ENCODE measurements at places on chromosomes 12 and 14.

- DNase-seq, result peak; percentile 4
These were observed 35.9 kb downstream of the TESC start for GRCh38 chr12:117063162-117063911.

DNA sequence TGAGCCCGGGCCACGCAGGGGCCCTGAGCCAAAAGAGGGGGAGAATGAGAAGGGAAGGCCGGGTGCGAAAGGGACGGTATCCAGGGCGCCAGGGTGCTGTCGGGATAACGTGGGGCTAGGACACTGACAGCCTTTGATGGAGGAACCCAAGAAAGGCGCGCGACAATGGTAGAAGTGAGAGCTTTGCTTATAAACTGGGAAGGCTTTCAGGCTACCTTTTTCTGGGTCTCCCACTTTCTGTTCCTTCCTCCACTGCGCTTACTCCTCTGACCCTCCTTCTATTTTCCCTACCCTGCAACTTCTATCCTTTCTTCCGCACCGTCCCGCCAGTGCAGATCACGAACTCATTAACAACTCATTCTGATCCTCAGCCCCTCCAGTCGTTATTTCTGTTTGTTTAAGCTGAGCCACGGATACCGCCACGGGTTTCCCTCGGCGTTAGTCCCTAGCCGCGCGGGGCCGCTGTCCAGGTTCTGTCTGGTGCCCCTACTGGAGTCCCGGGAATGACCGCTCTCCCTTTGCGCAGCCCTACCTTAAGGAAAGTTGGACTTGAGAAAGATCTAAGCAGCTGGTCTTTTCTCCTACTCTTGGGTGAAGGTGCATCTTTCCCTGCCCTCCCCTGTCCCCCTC is 3.0 kb downstream of the SSTR1 start:
- DNase-seq, result no peak

DNA sequence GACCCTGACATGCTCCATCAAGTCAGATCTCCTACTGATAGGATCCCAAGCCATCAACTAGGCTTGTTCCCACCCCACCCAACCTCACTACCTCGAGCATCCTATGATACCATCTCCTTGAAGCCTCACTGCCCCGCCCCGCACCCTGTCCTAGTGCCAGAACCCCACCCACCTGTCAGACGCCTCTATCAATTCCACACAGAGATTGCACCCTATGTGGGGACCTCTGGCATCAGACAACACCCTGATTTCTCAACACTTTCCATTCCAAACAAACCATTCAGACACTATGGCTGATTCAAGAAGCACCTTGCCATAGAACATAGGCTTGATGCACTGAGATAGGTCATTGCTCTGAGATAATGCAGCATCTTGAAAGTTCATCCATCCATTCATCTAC is 3.1 kb upstream of the GLTP start:
- no peak for DNase-seq

GRCh38 chr12:3225796-3226180 is 148.6 kb downstream of the TSPAN9 start:
- DNase-seq, result no peak

DNA sequence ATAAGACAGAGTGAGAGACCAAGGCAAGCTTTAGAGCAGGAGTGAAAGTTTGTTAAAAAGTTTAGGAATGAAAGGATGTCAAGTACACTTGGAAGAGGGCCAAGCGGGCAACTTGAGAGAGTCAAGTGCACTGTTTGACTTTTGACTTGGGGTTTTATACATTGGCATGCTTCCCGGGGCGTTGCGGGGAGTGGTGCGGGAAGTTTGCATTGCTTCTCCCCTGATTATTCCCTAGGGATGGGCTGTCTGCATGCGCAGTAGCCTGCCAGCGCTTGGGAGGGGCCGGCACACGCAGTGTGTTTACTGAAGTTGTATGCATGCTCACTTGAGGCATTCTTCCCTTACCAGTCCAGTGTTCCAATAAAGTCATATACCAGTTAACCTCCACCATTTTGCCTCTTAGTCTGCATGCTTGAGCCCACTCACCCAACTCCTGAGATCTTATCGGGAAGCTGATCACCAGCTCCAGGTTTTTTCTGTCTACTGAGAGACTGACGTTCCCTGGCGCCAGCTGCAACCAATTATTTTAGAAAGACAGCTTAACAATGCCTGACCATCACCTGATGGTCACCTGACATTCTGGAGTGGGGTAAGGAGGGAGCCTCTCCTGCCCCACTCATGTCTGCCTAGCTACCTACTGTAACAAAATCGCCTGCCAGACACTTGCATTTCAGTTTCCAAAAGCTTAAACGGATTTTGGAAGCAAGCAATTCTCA is 53.2 kb downstream of the DACT1 start:
- no peak for DNase-seq

DNA sequence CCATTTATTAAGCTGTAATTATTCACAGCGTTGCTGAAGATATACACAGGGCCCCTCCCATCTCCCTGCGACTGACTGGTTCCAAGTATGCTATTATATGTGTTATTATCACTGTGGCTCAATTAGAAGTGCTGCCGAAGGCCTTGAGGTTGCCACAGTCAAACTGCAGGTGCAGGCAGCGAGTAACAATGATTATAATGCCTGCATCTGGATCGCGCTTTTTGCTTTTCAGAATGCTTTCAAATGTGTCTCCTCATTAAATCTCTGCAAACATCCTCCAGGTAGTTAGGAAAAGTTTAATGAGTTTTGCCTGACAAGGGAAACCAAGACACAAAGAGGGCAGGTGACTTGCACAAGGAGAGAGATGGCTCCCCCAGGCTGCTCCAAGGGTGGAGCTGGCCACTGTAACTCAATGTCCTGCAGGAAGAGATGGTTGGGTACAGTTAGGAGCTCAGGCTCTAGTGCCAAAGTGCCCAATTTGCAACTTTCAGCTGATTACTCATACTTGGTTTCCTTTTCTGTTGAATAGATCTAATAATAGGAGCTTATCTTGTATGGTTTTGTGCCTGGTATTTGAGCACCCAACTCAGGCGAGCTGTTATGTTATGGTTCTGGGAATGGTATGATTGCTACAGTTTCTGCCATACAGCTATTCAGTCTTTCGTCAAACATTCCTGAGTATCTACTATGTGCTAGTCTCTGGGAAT is 1.7 kb upstream of the SYNE3 start:
- DNase-seq, result no peak

DNA sequence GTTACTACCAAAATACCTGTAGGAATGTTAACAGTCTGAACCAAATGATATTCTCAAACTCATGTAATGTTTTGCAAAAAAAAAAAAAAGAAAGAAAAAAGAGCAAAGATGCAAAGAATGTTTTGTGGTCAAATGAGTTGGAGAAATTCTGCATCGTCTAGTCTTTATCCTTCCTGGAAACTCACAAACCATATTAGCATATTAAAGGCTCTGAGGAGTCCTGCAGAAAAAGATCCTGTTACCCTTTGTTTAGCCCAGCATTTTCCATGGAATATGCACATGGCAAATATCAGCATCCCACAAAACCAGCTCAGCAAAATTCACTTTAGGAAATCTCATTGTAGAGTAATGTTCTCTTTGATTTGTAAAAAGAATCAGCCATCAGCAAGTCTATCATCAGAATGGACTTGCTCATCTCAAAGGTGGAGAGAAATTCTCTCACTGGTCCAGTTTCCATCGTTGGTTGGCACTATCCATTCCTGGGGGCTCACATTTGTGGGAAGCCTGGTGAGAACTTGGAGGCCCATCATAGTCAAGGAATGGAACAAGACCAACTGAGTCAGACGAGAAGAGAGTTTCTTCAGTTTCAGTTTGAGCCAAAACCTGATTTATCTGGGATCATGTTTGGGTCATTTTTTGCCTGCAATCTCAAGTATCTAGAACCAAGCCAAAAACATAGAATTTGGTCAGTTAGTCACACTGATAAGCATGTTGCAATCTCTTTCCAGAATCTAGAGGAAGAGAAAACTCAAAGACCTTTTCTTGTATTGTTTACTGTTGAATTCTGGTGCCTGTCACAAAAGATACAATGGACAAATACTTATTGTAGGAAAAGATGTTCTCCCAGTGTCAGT is 129.8 kb downstream of the TBX5 start:
- no peak for DNase-seq

DNA sequence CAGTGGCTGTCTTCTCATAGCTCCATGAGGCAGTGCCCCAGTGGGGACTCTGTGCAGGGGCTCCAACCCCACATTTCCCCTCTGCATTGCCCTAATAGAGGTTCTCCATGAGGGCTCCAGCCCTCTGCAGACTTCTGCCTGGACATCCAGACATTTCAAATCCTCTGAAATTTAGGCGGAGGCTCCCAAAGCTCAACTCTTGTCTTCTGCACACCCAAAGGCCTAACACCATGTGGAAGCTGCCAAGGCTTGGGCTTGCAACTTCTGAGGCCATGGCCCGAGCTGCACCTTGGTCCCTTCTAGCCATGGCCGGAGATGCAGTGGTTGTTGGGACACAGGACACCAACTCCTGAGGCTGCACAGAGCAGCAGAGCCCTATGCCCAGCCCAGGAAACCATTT is 20.5 kb upstream of the PPP2R5C start:
- no peak for DNase-seq

GRCh38 chr12:65823513-65824375 is 539 bp upstream of the HMGA2 start:
- no peak for DNase-seq

DNA sequence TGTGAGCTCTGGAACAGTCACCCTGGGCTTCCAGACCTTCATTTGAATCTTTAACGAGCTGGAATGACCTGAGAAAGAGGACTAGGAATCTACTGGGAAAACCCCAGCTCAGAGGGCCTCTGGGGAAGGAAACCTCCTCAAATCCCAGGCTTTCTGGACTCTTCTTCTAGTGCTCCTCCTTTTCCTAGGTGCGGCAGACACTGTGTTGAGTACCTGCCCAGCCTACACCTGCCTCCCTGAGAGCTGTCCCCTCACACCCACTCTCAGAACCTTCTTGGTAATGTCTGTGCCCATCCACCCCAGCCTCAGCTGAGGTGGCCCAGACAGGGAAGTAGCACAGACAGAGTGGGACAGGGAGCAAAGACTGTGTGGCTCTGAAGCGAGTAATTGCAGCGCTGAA is 47.9 kb upstream of the TMEM263 start:
- no peak for DNase-seq

DNA sequence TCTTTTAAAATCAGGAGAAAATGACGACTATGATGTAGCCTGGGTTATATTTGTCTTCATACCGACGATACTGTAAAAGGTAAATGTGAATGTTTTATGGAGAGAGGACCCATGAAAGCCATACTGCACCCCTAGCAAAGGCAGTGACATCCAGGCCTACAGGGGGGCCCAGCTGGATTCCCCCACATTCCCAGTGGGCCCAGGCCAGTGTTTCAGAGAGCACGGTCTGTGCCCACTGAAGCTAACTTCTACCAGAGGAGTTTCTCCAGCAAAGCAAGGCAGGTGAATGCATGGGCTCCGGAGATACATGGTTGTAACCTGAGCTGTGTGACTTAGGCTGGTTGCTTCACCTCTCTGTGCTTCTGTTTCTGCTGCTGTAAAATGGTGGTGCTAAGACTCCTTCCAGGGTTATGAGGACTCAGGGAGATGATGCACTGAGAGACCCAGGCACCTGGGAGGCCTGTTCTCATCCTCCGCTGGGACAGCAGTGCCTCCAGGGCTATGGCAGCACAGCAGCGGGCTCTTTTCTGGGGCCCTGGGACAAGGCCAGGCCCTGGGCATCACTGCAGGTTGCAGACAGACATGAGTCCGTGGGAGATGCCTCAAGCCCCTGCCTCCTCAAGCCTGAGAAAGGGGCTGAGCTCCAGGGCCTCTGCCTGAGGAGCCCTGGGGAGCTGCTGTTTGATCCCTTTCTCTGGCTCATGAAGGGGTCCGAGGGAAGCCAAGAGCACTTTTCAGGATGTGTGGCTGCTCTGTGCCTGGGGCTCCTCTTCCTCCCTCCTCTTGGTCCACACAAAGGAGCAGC is 73.7 kb downstream of the SERPINA3 start:
- no peak for DNase-seq

GRCh38 chr14:77144412-77145115 is 3.0 kb upstream of the ZDHHC22 start:
- no peak for DNase-seq

DNA sequence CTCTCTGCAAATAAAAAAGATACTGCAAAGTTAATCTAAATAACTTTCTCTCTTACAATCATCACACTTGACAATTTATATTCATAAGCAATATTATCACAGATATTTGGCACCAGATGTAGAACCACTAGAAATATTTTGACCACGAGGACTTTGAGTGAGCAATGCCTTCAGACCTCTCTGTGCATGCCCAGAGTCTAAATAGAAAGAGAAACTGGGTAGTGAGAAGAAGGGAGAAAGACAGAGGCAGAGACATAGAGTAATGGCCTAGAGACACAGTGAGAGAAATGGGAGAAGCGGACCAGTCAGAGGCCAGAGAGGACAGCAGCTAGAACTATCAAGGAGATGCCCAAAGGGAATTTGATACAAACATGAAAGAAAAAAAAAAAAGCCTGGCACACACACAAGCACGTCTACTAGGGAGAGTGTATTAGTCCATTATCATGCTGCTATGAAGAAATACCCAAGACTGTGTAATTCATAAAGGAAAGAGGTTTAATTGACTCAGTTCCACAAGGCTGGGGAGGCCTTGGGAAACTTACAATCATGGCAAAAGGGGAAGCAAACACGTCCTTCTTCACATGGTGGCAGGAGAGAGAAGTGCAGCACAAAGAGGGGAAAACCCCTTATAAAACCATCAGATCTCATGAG is 41.1 kb downstream of the BMP4 start:
- no peak for DNase-seq

DNA sequence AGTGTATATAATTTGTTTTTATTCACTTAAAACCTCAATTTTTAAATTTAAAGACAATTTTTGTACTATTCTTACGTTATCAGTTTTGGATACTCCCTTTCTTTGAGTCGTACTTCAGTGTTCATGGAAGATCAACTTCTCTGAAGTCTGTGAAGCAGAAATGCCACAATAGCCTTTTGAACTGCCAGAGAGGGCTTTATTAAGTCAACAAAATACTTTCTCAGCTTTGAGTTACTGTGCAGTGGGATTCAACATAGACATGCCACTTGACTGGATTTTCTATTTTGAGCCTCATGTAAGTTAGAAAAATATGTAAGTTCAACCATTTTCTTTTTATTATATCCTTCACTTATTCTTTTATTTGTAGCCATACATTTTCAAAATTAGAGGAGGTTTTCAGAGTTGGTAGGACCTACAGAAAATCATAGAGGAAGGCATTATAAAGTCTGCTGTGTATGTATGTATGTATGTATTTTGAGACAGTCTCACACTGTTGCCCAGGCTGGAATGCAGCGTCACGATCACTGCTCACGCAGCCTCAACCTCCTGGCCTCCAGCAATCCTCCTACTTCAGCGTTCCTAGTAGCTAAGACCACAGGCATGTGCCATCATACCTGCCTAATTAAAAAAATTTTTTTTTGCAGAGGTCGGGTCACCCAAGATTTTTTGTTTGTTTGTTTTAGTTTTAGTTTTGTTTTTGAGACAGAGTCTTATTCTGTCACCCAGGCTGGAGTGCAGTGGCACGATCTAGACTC is 31.3 kb upstream of the BCAT1 start:
- no peak for DNase-seq

- DNase-seq, result no peak
These were observed 275.9 kb upstream of the KITLG start for GRCh38 chr12:88856201-88856600.

DNA sequence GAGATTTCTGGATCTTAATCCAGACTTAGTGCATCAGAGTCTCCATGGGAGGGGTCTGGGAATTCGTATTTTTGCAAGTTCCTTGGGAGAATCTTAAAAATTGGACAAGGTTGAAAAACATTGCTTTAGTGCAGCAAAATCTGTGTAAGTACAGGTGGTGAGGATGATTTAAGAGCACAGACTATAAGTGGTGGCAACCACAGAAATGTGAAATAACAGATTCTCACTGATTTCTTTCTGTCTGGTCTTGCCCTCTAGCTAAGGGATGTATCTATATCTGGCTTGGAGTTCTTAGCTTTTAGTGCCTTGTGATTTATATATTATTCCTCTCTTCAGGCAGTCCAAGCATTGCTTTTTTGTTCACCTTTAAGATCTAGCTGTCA is 116.2 kb downstream of the DIP2B start:
- DNase-seq, result no peak

Data from stimulated activated CD8-positive, alpha-beta memory T cell treated with anti-CD3 and anti-CD28 coated beads, Interleukin-4, amount 100 ng/mL, for 1 hour (primary cell).